ENCODE measurements at places on chromosomes 1 and 21.

- H3K27ac ChIP-seq = no peak overlapping the region
- peaks cover 25% of the 10 kb centered on the region for H3K4me1 ChIP-seq
- H3K36me3 ChIP-seq = no peaks in the 10 kb centered on the region
- H3K4me3 ChIP-seq = no peak overlapping the region
- no peaks in the 10 kb centered on the region for H3K27me3 ChIP-seq
These were observed 61.3 kb downstream of the NFASC start for GRCh38 chr1:204931768-204932572.

GRCh38 chr1:117346206-117346928 lies 20.9 kb upstream of the MAN1A2 start:
- H3K27me3 ChIP-seq = peaks cover 4% of the 10 kb centered on the region
- no peak overlapping the region for H3K27ac ChIP-seq
- peaks cover 27% of the 10 kb centered on the region for H3K4me1 ChIP-seq
- H3K36me3 ChIP-seq = no peaks in the 10 kb centered on the region
- no peak overlapping the region for H3K4me3 ChIP-seq

GRCh38 chr1:7407980-7408770 lies 362.9 kb upstream of the VAMP3 start:
- H3K4me3 ChIP-seq = no peak overlapping the region
- H3K27me3 ChIP-seq = no peaks in the 10 kb centered on the region
- DNase-seq = no peak

GRCh38 chr21:38227401-38227800 lies 29.4 kb upstream of the KCNJ15 start:
- H3K27ac ChIP-seq = no peak overlapping the region
- no peaks in the 10 kb centered on the region for H3K27me3 ChIP-seq
- H3K4me1 ChIP-seq = no peaks in the 10 kb centered on the region
- no peaks in the 10 kb centered on the region for H3K36me3 ChIP-seq

DNA sequence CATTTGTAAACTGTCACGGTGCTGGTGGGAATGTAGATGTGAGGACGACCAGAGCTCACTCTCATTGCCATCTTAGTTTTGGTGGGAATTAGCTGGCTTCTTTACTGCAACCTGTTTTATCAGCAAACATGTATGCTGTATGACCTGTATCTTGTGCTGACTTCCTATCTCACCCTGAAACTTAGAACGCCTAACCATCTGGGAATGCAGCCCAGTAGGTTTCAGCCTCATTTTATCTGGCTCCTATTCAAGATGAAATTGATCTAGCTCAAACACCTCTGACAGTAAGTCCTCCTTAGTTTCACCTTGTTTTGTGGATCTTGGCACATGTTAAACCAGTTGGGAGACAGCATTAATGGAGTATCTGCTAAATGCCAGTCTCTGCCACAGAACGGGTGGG lies 174.6 kb downstream of the HLX start:
- no peak for DNase-seq
- no peaks in the 10 kb centered on the region for H3K27me3 ChIP-seq

DNA sequence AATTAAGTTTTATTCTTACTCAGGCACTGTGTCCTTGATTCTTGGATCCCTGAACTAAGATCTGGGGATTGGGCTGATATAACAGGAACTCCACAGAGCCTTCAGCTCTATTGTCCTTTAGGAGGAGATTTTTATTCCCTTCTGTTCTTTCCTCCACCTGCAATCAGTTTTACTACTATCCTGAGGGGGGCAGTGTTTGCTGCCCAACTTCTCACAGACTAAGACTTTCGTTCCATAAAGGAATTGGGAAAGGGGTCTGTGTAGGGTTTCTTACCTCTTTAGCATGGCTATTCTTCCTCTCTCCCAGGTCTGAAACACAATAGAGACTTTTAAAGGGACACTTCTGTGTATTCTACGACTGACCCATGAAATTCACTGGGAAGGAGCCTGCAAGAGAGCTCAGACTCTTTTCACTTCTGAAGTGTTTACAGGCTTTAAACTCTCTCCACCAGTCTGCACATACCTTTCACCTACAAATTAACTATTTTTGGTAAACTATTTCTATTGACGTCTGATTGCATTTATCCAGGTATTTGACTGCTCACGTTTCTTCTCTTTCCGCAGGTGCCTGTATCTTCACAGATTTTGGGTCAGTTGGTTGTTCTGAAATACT lies 103.3 kb upstream of the DEPDC1 start:
- H3K4me1 ChIP-seq = no peaks in the 10 kb centered on the region
- DNase-seq = peak; percentile 54
- no peak overlapping the region for H3K27ac ChIP-seq
- no peaks in the 10 kb centered on the region for H3K36me3 ChIP-seq
- H3K27me3 ChIP-seq = no peaks in the 10 kb centered on the region

DNA sequence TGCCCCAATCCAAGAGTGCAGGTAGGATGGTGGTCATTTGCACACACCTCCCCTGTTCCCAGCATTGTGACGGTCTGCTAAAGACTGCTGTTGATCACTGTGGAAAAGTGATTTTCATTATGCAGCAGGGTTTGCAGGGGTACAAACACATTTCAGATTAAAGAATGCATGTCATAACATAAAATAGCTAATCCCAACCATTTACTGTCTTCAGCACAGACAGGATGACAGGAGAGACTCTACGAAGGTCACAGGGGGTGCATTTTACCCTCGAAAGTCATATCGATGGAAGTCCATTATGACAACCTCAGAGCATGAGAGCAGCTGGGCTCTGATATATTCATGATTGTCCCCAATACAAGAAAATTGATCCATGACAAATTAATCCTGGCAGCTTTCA lies 302.6 kb downstream of the AJAP1 start:
- no peaks in the 10 kb centered on the region for H3K36me3 ChIP-seq
- DNase-seq = no peak
- no peak overlapping the region for H3K4me3 ChIP-seq

- no peak overlapping the region for H3K4me3 ChIP-seq
- no peaks in the 10 kb centered on the region for H3K4me1 ChIP-seq
- DNase-seq = peak; percentile 1
- H3K27ac ChIP-seq = no peak overlapping the region
- peaks cover 12% of the 10 kb centered on the region for H3K27me3 ChIP-seq
- no peaks in the 10 kb centered on the region for H3K36me3 ChIP-seq
These were observed 56.2 kb upstream of the COL18A1 start for GRCh38 chr21:45348591-45349327.

DNA sequence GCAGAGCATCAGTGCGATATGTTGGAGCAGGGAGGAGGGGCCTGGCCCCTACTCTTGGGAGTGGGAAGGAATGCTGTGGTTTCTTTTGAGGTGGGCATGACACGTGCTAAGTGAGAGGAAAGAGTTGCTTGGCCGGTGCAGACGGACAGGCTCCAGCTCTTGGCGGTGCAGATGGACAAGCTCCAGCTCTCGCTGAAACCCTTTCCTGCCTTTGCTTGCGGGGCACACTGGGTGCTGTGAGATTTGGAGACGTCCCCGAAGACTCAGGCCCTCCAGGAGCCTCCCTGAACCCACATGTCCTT lies 15.9 kb downstream of the PDXK start:
- H3K27ac ChIP-seq = no peak overlapping the region
- no peaks in the 10 kb centered on the region for H3K27me3 ChIP-seq
- H3K36me3 ChIP-seq = no peaks in the 10 kb centered on the region
- DNase-seq = no peak

DNA sequence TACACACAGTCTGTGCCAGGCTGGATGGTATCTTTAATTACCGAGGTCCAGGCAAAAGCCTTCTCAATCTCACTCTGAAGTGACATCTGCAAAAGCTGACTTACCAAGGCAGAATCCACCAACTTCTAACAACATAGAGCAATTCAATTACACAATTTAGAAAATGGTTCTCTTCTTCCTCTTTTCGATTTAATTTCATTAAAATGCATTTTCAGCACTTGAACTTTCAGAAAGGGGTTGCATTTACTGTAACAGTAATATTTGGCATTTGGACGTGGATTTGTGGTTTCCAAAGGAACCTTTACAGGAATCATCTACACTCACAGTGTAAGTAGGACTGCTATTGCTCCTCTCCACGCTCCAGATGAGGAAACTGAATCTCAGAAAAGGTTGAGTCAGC lies 53.3 kb downstream of the ERO1B start:
- H3K4me3 ChIP-seq = no peak overlapping the region
- no peaks in the 10 kb centered on the region for H3K27me3 ChIP-seq
- no peaks in the 10 kb centered on the region for H3K36me3 ChIP-seq
- H3K4me1 ChIP-seq = no peaks in the 10 kb centered on the region

- peak; percentile 32 for DNase-seq
- H3K27ac ChIP-seq = peak overlapping the region; percentile 78
- H3K36me3 ChIP-seq = no peaks in the 10 kb centered on the region
These were observed 39.7 kb downstream of the PTGFRN start for GRCh38 chr1:116949213-116949985.

DNA sequence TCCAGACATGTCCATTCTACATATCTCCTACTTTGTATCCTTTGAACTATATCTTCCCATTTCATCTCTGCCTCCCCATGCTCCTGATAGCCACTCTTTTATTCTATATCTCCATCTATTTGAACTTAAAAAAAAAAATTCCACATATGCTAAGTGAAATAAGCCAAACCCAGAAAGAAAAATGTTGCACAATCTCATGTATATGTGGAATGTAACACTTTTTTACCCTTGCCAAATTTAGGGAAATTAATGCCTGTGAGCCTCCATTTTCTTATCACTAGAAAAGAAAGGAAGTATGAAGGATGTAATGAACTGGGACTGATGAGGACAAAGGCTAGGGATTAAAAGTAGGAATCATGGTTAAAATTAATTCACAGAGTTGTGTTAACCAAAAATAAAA lies 53.5 kb downstream of the RGS13 start:
- H3K27ac ChIP-seq = no peak overlapping the region
- DNase-seq = no peak
- H3K36me3 ChIP-seq = no peaks in the 10 kb centered on the region
- no peaks in the 10 kb centered on the region for H3K27me3 ChIP-seq
- no peak overlapping the region for H3K4me3 ChIP-seq
- H3K4me1 ChIP-seq = no peaks in the 10 kb centered on the region

Data from neural progenitor cell (in vitro differentiated cells).